Aortic smooth muscle cell (primary cell): ENCODE measurements at places on chromosomes 6 and 20. TPM values are rescaled to one million over a fixed set of nuclear protein-coding genes. Genes with fewer than 3 reads are reported as not detected.

Gene PGC
- total RNA-seq: not detected in 2 replicates

Gene HLA-DQB1
- not detected in 2 replicates for total RNA-seq

Gene PAX1
- total RNA-seq: not detected in 2 replicates

Gene RAMACL
- total RNA-seq: 0.66 and 2.1 TPM in 2 replicates

Gene SPEF1
- total RNA-seq: 0.12 and 0.13 TPM in 2 replicates

Gene TMEM244
- not detected in 2 replicates for total RNA-seq

Gene NFS1
- 20.3 and 29.0 TPM in 2 replicates for total RNA-seq

Gene MACROD2
- 0.40 and 0.56 TPM in 2 replicates for total RNA-seq

Gene PDYN
- total RNA-seq: under 0.01 TPM in 1 of 2 replicates, not detected in the other

Gene OR2B6
- not detected in 2 replicates for total RNA-seq

Gene TM9SF4
- 24.3 TPM in 2 replicates for total RNA-seq

Gene CMTR1
- total RNA-seq: 34.0 and 35.7 TPM in 2 replicates

Gene CCN2
- 194 and 639 TPM in 2 replicates for total RNA-seq

Gene GSTA2
- total RNA-seq: not detected in 2 replicates

Gene LAMA4
- total RNA-seq: 358 and 568 TPM in 2 replicates

Gene ZBTB12
- 3.3 and 3.7 TPM in 2 replicates for total RNA-seq

Gene DLL1
- total RNA-seq: 1.3 and 1.6 TPM in 2 replicates

Gene OPRM1
- not detected in 2 replicates for total RNA-seq

Gene BTBD9
- 12.1 and 12.2 TPM in 2 replicates for total RNA-seq

Gene TXLNB
- 0.13 and 0.19 TPM in 2 replicates for total RNA-seq

Gene RFX6
- total RNA-seq: not detected in 2 replicates

Gene SPTLC3
- total RNA-seq: 14.7 and 15.1 TPM in 2 replicates

Gene SNX9
- 151 and 157 TPM in 2 replicates for total RNA-seq

Gene OPRL1
- total RNA-seq: 0.40 and 1.4 TPM in 2 replicates

Gene DZANK1
- 0.92 and 1.2 TPM in 2 replicates for total RNA-seq

Gene SEMG1
- total RNA-seq: not detected in 2 replicates

Gene PTPRK
- total RNA-seq: 65.0 and 66.5 TPM in 2 replicates

Gene C20orf96
- total RNA-seq: 2.2 and 3.7 TPM in 2 replicates

Gene BTN1A1
- total RNA-seq: under 0.01 TPM in 1 of 2 replicates, not detected in the other

Gene KCNK5
- under 0.01 and 0.06 TPM in 2 replicates for total RNA-seq

Gene GTSF1L
- total RNA-seq: not detected in 2 replicates

Gene SGK2
- 0.26 and 0.44 TPM in 2 replicates for total RNA-seq

Gene WFDC10B
- not detected in 2 replicates for total RNA-seq

Gene TINAG
- not detected in 2 replicates for total RNA-seq

Gene CD109
- total RNA-seq: 10.4 and 25.8 TPM in 2 replicates

Gene COL12A1
- 328 and 349 TPM in 2 replicates for total RNA-seq

Gene MUCL3
- not detected in 2 replicates for total RNA-seq

Gene VSTM2L
- 0.53 and 0.93 TPM in 2 replicates for total RNA-seq

Gene SLC22A2
- total RNA-seq: 0.13 TPM in 1 of 2 replicates, not detected in the other

Gene RIPPLY2
- total RNA-seq: not detected in 2 replicates

Gene HUS1B
- total RNA-seq: 0.66 and 0.99 TPM in 2 replicates

Gene NRN1
- 0.12 and 0.13 TPM in 2 replicates for total RNA-seq

Gene FOXF2
- 0.26 and 0.31 TPM in 2 replicates for total RNA-seq

Gene RHAG
- 0.06 TPM in 1 of 2 replicates, not detected in the other for total RNA-seq

Gene CTCFL
- not detected in 2 replicates for total RNA-seq

Gene GPSM3
- total RNA-seq: 0.92 and 1.1 TPM in 2 replicates

Gene CLPSL2
- total RNA-seq: not detected in 2 replicates

Gene CD164
- total RNA-seq: 181 and 211 TPM in 2 replicates

Gene RNF144B
- total RNA-seq: 2.1 and 2.7 TPM in 2 replicates

Gene DLK2
- 0.12 TPM in 1 of 2 replicates, not detected in the other for total RNA-seq

Gene LPA
- total RNA-seq: not detected in 2 replicates

Gene TCFL5
- total RNA-seq: 16.9 and 18.1 TPM in 2 replicates

Gene TNNC2
- total RNA-seq: 1.4 and 1.5 TPM in 2 replicates

Gene PDE7B
- 31.0 and 130 TPM in 2 replicates for total RNA-seq

Gene GPLD1
- total RNA-seq: 0.75 and 0.92 TPM in 2 replicates

Gene ZBTB46
- 1.9 and 3.3 TPM in 2 replicates for total RNA-seq
